ENCODE measurements at places on chromosomes 16 and 17.

- no peak for DNase-seq
Measured at GRCh38 chr17:82593590-82594087, 54.6 kb downstream of the WDR45B start.

DNA sequence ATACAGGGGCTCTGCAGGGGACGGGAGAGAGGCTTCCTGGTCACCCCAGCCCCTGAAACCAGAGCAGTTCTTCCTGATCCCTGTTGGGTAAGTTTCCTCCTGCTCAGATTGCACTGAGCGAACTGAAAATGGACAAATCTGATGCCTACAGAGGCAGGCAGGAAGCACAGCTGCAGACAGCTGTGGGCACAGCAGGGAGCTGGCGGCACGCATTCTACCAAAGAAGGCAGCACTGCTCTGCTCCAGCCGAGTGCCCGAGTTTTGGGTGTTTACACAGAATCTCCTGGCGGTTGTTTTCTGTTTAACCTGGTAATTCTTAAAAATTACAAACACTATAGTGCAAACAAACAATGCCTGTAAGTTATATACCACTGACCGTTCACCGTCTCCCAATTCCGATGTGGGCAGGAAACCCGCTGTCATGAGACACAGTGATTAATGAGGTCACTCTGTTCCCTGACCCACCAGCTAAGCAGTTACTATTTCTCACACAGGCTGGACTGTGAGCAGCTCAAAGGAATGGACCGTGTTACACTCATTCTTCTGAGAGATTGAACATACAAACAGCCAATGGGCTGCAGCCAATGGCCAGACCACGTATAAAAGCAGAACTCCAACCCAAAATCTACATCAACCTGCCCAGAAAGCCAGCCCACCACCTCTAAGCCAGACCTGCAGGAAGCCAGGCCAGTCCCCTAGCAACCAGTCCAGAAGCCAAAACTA is 25.5 kb downstream of the NSMCE1 start:
- DNase-seq, result peak; percentile 48

DNA sequence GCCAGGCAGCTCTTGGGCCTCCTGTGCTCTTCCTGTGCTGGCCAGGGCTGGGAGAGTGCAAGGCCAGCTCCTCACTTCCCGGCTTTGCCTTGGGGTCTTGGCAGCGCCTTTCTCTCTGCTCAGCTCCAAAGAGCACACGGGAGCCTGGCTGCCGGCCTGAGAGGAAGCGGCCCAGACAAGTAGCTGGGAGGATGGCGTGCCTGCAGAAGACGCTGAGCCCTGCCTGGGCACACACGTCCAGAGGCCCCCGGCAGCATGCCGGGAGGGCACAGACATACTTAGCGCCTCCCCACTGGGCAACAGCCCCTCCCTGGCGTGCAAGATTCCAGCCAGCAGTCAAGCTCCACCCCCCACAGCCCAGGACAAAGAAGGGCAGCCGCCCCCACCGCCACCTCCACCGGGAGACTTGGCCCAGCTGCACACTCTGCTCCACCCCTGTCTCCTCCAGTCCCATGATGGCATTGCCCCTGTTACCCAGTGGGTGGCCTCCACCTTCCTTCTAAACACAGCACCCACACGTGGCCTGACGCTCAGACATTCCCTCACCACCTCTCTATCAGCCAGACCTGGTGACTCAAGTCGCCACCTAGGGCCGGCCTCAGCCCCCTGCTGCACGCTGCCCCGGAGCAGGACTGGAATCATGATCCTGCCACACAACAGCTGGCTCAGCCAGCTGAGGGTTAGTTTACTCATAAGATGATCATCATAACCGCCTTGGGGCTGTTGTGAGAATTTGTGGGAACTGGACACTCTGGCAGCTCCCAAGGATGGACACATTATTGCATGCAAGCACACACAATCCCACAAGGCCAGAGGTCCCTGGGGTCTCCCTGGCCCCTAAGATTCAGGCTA is 12.4 kb downstream of the SGCA start:
- DNase-seq, result no peak

- DNase-seq, result no peak
Measured at GRCh38 chr17:78826836-78827509, 13.6 kb downstream of the USP36 start.

GRCh38 chr17:66313995-66314659 is 11.7 kb downstream of the PRKCA start:
- DNase-seq, result no peak

- DNase-seq, result no peak
Measured at GRCh38 chr16:1099189-1100083, 3.4 kb upstream of the C1QTNF8 start.

DNA sequence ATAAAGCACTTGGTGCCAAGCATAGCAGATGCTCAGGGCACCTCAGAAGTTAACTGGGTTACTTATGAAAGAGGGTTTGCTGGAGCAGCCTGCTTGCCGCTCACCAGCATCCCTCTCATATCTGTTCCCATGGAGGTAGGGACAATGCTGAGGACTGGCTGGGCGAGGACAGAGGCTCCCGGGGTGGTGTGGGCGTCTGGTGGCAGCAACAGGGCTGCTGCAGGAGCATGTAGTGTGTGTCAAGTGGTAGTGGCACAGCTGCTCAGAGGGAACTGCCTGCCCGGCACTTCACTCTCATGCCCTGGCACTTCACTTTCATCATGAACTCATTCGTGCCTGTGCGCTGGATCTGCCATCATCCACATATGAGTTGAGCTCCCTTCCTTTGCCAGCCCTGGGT is 26.9 kb upstream of the ZNHIT3 start:
- no peak for DNase-seq

DNA sequence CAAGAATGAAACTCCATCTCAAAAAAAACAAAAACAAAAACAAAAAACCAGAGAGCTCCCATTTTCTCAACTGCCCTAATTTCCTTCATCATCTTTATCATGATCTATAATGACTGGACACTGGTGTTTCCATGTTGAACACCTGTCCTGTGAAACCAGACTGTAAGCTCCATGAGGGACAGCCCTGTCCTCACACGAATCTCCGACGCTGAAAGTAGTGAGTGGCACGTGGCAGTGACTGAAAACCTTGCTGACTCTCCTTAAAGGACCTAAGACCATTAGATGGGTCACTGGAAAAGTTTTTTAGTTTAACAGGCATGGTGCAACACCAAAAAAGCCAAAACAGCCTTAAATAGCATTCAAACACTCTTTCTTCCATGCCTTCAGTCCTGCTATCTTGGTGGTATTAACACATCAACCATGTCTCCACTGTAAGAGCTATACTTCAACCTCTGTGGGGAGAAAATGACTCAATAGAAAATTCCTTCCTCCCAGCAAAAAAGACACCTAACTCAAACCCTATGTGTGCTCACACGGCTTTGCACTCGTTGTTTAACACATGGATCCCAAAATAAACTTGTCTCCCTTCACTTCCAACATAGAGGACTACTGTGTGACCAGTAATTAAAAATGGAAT is 8.3 kb downstream of the AXIN2 start:
- DNase-seq, result no peak

GRCh38 chr17:77479372-77480198 is 338.8 kb downstream of the SEC14L1 start:
- no peak for DNase-seq
